ENCODE measurements at places on chromosomes 5 and 9. TPM values are rescaled to one million over a fixed set of nuclear protein-coding genes. Genes with fewer than 3 reads are reported as not detected.

Gene CDHR2
- 0.23 TPM for total RNA-seq

Gene GKAP1
- 3.9 TPM for total RNA-seq

Gene HMGCR
- total RNA-seq: 50.3 TPM

Gene CKMT2
- total RNA-seq: not detected

Gene TPPP
- 0.20 TPM for total RNA-seq

Gene IFNA2
- total RNA-seq: not detected

Gene PCDHGA7
- not detected for total RNA-seq

Gene SERINC5
- total RNA-seq: 32.4 TPM

Gene SARDH
- 5.5 TPM for total RNA-seq

Gene ANKRD55
- total RNA-seq: not detected

Gene SLC4A9
- total RNA-seq: not detected

Gene ANKRD18B
- not detected for total RNA-seq

Gene WDR38
- total RNA-seq: not detected

Gene RASGRF2
- 15.8 TPM for total RNA-seq

Gene GNAQ
- 18.1 TPM for total RNA-seq

Gene CDH12
- not detected for total RNA-seq

Gene PLK2
- total RNA-seq: 4.0 TPM

Gene PDE6A
- total RNA-seq: not detected

Gene IL12B
- total RNA-seq: not detected

Gene SPATA31C1
- total RNA-seq: not detected

Gene RGS7BP
- total RNA-seq: not detected

Gene TXNDC15
- 26.7 TPM for total RNA-seq

Gene INSL4
- total RNA-seq: not detected

Gene EGFL7
- 1.6 TPM for total RNA-seq

Gene PLAC8L1
- 0.61 TPM for total RNA-seq

Gene ITGA1
- total RNA-seq: 6.0 TPM

Gene CA9
- 4.9 TPM for total RNA-seq

Gene PDGFRB
- 0.74 TPM for total RNA-seq
